Forelimb muscle (tissue), 1 donor: ENCODE measurements at places on chromosomes 2 and 18.

- DNase-seq, result no peak
Measured at GRCh38 chr2:118834901-118835745, 12.3 kb downstream of the EN1 start.

DNA sequence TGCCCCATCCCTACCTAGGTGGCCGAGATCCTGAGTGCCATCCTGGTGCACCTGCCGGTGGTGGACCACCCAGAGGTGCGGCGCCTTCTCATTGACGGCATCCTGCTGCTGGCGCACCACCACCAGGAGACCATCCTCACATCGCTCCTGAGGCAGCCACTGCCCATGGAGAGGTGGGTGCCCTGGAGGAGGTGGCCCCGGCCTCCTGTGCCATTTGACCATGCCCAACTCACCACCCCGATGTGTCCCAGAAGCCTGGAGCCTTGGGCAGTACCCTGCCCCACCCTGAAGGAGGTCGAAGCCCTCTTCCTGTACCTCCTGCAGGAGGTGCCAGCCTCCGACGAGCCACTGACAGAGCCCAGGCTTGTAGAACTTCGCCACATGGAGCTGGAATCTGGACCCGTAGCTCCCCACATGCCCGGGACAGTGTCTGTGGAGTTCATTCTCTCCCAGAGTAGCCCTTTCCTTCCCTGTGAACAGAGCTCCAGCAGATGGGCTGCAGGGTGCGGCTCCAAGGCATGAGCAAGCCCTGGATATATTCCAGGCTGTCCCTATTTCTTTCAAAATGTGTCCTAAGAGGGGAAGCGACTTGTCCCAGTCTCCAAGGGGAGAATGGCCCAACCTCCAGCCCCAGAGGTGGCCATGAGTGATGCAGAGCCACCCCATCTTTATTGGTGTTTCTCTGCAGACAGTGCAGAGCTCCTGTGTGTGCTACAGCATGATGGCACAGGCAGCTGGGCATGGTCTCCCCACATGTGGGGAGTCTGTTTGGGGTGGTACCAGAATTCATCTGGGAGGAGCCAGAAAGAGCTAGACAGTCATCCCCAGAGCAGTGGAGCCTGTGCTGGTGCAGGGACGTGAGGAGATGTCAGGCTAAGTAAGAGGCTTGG, 34.2 kb downstream of the HJURP start:
- no peak for DNase-seq

DNA sequence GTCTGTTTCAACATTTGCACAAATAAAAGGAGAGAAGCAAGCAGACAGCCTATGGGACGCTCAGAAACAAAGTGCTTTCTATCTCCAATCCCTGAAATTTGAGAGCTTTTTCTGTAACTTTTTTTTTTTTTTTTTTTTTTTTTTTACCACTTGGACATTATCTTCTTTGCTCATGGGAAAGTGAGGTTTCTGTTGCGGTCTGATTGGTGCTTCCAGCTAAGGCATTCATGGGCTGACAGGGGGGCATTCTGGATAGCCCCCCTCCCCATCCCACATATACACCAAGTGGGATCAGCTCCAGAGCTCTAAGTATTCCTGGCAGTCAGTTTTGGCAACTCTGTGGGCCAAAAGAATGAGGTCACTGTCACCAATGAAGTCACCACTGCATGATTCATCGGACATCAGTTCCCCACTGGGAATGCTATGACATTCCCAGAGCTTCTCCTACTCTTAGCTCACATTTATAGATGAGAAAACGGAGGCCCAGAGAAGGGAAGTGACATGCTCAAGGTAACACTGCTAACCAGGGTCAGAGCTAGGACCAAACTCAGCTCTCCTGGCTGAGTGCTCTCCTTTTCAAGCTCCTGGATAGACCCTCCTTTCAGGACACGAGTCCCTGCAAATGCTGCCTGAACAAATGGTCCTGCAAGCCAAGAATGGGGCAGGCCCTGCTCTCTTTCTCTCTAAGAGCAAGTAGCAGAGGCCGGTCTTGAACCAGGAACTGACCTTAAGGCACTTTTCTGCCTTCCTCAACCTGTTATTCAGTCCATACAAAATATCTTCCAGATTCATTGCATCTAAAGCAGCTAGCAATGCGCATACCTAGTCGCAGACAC, 61.3 kb downstream of the TMEM247 start:
- no peak for DNase-seq

- DNase-seq, result no peak
Measured at GRCh38 chr2:176643646-176644045, 374.4 kb downstream of the MTX2 start.

DNA sequence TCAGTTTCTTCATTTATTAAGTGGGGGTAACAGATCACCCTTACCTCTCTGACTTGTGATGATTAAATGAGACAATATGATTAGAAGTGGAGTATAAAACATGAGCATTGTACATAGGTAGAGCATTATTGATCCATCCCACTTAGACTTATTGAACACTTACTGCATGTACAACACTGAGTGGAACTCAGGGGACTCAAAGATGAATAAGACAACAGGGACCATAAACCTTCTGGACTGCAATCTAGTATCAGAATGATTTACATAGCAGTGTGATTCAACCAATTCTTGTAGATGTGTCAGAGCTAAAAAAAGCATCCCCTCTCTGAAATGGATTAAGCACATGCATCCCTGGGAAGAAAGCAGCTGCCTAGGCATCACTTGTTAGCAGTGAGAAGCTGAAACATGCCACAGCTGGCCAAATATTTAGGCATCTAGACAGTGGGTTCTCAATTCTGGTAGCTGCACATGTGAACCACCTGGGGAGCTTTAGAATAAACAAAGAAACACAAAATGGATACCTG, 111.5 kb downstream of the CYRIA start:
- no peak for DNase-seq

- DNase-seq, result no peak
Measured at GRCh38 chr2:107111623-107112022, 225.7 kb upstream of the ST6GAL2 start.

DNA sequence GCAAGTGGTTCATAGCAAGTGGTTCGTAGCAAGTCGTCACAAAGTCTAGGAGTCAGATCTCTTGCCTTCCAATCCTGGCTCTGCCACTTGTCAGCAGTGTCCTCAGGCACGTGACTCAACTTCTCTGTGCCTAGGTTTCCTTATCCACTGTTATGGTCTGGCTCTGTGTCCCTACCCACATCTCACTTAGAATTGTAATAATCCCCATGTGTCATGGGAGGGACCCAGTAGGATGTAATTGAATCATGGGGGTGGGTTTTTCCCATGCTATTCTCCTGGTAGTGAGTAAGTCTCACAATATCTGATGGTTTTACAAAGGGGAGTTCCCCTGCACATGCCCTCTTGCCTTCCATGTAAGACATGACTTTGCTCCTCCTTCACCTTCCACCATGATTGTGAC, 51.8 kb upstream of the AP1S3 start:
- DNase-seq, result no peak

DNA sequence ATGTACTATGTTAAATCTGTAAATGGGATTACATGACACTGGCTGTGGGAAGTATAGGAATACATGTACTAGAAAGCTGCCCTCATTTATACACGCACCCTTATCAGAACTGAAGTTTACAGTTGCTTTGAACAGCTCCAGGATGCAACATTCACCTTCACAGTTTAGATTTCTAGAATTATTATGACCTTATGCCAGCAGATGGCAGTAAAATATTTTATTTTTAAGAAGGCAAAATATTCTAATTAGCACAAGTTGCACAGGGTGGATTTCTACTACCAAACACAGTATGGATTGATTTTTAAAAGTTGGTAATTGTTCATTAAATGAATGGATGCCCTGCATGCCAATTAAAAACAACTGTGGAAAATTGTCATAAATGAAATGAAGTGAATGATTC, 670.4 kb downstream of the KCNJ3 start:
- DNase-seq, result no peak

DNA sequence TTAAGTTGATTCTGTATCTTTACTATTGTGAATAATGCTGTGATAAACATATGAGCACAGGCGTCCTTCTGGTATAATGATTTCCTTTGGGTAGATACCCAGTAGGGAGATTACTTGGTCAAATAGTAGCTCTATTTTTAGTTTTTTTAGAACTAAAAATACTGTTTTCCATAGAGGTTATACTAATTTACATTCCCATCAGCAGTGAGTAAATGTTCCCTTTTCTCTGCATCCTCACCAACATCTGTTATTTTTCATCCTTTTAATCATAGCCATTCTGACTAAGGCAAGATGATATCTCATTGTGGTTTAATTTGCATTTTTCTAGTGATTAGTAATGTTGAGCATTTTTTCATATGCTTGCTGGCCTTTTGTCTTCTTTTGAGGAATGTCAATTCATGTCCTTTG, 35.1 kb downstream of the PMS1 start:
- no peak for DNase-seq

GRCh38 chr18:47680488-47680887, 250.0 kb downstream of the SMAD2 start:
- DNase-seq, result no peak

DNA sequence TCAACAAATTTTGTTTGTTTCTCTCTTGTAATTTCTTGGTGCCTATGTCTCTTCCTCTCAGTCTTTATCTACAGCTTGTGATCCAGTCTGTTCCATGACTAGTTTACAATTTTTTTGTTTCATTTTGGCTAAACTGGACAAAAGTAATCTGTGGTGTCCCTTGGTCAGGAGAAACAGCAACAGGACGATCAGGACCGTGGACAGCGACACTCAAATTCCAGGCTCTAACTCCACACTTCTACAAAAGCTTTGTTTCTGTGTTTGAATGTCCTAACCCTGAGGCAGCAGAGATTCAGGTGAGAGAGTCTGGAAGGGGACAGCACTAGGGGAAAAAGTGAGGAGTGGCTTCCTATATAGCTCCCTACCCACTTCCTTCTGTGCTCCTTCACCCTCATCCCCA, 593.3 kb upstream of the FANCL start:
- peak; percentile 32 for DNase-seq

- DNase-seq, result no peak
Measured at GRCh38 chr2:26043862-26044696, 10.2 kb downstream of the RAB10 start.

DNA sequence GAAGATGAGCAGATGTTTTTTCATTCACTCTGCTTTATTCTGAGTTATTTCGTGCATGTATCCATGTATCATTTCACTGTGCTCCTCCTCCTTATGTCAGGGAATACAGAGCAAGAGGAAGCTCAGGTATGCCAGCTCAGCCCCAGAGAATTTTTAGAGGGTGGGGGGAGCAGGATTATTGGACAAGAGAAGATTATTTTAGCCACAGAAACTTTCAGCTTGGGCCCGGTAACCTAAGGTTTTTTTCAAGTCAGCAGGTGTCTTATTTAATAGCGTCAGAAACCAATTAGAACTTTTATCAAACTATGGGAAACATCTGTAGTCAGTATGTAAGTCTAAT, 232.9 kb upstream of the SIX3 start:
- DNase-seq, result no peak

GRCh38 chr2:104976603-104977120, 61.2 kb upstream of the MRPS9 start:
- DNase-seq, result no peak

- DNase-seq, result no peak
Measured at GRCh38 chr2:220748875-220749479, 823.1 kb downstream of the EPHA4 start.

- no peak for DNase-seq
Measured at GRCh38 chr2:167783261-167784083, 463.9 kb downstream of the STK39 start.

GRCh38 chr2:176612036-176612435, 342.8 kb downstream of the MTX2 start:
- no peak for DNase-seq

DNA sequence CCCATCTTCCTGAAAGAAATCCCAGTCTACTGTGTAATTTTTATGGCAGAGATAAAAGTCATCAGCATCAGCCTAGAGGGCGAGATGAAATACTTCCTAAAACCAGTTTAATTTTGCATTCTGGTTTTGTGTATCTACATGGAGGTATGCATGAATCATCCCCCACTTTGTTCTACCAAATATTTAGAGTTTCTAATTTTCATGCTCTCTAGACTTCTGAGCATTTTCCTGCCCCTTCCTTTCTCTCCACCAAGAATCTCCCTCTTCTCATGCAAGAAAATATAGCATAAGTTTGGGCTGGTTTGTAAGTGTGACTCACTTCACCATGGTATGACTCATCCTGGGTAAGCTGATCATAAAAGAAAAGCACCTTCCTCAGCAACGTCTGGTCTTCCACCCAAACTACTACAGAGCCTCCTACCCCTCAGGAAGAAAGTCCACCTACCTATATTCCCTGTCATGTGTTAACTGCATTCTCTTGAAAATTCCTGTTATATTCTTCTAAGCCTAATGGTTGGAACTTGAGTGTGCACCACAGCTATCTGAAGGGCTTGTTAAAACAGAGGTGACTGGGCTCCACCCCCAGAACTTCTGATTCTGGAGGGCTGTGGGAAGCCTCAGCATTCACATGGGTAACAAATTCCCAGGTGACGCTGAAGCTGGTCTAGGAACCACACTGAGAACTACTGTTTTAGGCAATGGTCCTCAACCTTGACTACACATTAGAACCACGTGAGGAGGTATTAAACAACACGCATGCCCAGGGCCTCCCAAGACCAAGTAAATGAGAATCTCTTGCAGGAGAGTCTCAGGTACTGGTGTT, 37.4 kb upstream of the RAPGEF4 start:
- no peak for DNase-seq

- DNase-seq, result no peak
Measured at GRCh38 chr18:495017-495416, 5.5 kb downstream of the COLEC12 start.

- DNase-seq, result no peak
Measured at GRCh38 chr2:65032019-65032975, 23.9 kb upstream of the CEP68 start.

DNA sequence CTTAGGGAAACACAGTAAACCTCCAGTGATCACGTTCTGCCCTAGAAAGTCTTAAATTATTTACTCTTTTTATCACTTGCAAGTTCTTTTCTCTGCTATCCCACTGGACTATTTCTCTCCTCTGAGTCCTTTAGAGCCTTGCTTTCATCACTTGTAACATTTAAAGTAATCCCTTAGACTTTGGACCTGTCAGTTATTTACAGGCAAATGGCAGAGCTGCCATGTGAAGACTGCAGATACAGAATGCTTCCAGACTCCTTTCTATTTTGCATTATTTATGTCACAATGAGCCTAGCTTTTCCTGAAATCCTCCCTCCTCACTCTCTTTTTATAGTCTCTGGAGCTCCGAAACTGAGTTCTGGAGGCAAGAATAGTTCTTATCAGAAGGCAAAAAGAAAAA, 325.6 kb upstream of the TRIB2 start:
- no peak for DNase-seq

DNA sequence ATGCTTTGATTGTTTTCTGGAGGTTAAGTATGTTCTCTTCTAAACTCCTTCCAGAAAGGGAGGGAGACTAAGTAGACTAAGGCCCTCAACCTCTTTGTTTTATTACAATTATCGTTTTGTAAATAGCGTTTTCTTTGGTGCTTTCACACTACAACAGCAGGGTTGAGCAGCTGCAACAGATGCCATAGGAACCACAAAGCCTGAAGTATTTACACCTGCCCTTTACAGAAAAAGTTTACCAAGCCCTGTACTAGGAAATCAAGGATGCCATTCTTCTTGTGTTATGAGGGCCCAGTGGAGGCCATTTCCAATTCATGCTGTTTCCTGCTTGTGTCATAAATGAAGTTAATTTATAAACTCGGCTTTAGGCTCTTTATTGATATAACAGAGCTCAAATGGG, 914.8 kb downstream of the DCDC2C start:
- DNase-seq, result no peak

GRCh38 chr2:162477011-162477410, 133.1 kb downstream of the GCA start:
- no peak for DNase-seq

GRCh38 chr2:159034713-159035112, 66.3 kb downstream of the TANC1 start:
- DNase-seq, result no peak
